ENCODE measurements at places on chromosomes 1 and 21.

DNA sequence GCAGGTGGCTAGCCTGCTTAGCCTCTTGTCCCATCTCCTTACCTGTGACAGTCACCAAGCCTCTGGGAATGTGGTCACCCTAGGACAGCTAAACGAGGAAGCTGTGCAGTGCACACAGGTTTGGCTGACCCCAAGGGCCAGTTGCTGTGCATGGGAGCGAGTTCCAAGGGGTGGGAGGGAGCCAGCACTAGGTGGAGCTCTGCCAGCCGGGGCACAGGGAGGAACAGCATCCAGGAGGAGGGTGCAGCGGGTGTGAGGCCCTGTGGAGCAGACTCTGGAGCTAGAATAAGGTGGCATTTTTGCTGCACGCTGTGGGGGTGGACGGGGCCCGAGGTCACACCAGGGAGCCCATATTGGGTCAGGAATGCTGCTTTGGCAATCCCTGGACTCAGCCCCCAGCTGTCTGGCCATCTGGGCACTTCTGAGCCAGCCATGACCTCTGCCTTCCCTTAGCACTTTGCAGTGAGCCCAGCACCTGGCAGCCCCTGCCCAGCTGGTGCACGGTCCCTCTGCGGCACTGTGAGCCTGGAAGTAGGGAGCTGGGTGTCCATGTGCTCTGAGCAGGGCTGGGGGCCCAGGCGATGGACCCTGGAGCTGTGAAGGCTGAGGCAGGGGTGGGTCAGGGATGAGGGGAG lies 8.7 kb downstream of the PDXK start:
- DNase-seq = no peak

DNA sequence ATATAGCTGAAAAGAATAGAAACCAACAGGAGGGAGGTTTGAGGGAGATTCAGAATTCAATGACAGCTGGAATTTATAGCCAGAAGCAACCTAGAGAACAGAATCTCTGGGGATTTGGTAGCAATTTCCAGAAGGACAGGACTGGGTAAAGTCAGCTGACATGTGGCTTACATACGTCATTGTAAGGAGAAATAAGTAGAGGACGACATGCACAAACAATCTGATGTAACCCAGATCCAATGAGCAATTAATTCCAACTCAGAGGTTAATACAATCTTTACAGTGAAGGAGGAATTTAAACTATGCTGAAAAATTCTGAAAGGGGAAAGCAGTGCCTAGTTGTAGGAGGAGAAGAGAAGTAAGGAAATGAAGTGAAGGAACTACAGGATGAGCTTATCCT lies 383.9 kb downstream of the PTBP2 start:
- no peak for DNase-seq

GRCh38 chr1:13759072-13759471 lies 59.1 kb downstream of the PRDM2 start:
- DNase-seq = no peak

- DNase-seq = no peak
These were observed 47.0 kb downstream of the F5 start for GRCh38 chr1:169538998-169539871.

DNA sequence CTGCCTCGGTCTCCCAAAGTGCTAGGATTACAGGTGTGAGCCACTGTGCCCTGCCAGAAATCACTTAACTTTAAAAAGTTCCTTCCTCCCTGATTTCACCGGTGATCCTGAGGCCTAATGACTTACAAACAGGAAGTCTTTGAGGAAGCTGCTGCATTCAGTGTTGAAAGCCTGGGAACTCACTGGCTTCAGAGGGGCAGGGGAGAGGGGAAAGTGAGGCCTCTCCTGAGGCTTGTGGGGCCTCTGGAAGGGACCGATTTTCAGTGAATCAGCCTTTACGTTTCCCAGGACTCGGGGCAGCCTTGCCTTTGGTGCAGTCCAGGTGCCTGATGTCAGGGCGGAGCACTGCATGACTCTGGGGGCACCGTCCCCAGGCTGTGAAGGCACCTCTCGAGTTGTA lies 30.1 kb upstream of the ARHGEF10L start:
- DNase-seq = no peak

DNA sequence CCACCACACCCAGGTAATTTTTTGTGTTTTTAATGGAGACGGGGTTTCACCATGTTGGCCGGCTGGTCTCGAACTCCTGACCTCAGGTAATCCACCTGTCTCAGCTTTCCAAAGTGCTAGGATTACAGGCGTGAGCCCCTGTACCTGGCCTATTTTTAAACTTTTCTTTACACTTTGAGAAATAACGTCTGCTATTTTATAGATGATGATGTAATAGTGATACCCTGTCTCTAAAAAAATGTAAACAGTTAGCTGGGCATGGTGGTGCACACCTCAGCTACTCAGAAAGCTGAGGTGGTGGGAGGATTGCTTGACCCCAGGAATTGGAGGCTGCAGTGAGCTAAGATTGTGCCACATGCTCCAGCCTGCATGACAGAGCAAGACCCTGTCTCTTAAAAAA lies 47.9 kb downstream of the RALGPS2 start:
- no peak for DNase-seq

- no peak for DNase-seq
These were observed 1.8 kb downstream of the RGL1 start for GRCh38 chr1:183806675-183807074.

GRCh38 chr1:38246955-38247952 lies 200.7 kb upstream of the POU3F1 start:
- peak; percentile 70 for DNase-seq

GRCh38 chr1:245742896-245743295 lies 588.1 kb downstream of the KIF26B start:
- DNase-seq = no peak

- no peak for DNase-seq
These were observed 36.3 kb downstream of the NRDC start for GRCh38 chr1:51842261-51842660.

GRCh38 chr21:33587792-33588484 lies 546 bp downstream of the DONSON start:
- DNase-seq = peak; percentile 59

- DNase-seq = no peak
These were observed 70.0 kb downstream of the BCAR3 start for GRCh38 chr1:93611668-93612067.

DNA sequence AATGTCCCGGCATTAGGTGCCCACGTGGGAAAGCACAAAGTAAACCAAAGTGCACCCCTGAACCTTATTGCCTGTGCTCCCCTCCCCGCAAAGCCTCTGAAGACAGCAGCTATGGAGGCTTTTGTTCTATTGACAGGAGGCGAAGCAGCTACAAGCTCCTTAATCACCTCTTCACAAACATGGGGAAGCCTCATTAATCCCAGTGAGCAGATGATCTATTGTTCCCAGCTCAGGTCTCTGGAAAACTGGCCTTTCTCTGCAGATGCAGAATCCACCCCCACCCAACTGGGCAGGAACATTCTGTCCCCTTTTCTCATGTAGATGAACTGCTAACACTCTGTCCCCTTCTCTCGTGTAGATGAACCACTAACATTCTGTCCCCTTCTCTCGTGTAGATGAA lies 190.5 kb upstream of the CSF3R start:
- DNase-seq = peak; percentile 58

GRCh38 chr1:210500831-210501230 lies 172.1 kb downstream of the HHAT start:
- no peak for DNase-seq

- no peak for DNase-seq
These were observed 40.8 kb downstream of the CDK18 start for GRCh38 chr1:205545001-205545919.

GRCh38 chr1:24236789-24237371 lies 49.8 kb upstream of the IFNLR1 start:
- DNase-seq = no peak

DNA sequence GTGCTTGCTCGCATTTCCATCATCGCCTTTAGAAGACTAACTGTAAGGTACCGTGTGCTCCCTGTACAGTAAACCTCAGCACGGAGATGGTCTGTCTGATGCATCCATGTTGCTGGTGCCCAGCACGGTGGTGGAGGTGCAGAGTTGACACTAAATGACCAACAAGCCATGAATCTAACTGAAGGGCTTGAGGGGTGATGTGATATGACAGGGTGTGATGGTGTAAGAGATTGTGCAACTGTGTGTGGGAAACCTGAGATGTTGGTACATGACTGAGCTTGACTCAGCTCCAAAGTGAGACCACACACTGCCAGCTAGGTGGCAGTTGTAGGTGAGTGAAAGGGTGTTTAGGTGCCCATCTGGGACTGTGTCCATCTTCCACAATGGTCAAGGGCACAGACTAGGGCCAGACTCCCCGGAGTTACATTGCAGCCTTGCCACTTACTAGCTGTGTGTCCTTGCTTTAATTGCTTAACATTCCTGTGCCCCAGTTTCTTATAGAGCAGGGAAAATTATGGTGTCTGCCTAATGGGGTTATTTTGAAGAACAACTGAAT lies 21.4 kb downstream of the SLC2A1 start:
- no peak for DNase-seq

DNA sequence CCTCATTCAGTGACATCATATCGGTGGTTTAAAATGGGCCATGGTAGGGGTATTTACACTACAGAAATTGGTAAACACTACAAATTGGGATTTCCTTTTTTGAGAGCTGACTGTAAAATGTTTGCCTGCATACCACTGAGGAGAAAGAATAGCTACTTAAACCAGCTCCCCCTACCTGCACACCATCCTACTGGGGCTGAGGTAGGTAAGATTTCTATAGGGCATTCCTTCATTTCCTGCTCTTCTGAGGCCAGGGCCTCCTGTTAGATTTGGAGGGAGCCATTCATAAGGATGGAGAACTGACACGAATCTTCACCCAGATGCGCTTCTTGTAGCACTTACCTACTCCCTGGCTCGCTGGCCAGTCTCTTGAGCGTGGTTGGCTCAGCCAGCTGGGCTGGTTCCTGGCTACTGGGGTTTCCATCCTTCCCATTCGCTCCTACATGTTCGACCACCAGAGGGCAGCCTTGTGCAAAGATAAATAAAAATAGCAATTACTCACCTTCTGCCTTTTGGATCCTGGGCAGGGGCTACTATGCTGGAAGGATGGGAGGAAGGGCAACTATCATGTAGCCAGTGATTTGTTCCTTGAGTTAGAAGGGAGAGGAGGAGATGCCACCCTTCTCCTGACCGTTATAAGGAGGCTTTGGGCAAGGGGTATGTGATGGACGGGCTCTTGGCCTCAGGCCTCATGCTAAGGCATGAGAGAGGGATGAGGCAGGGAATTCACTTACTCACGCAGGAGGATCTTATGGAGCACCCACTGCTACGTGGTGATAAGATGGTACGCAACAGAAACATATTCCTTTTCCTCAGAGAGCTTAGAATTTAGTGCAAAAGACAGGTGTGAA lies 10.7 kb downstream of the OPTC start:
- peak; percentile 89 for DNase-seq

DNA sequence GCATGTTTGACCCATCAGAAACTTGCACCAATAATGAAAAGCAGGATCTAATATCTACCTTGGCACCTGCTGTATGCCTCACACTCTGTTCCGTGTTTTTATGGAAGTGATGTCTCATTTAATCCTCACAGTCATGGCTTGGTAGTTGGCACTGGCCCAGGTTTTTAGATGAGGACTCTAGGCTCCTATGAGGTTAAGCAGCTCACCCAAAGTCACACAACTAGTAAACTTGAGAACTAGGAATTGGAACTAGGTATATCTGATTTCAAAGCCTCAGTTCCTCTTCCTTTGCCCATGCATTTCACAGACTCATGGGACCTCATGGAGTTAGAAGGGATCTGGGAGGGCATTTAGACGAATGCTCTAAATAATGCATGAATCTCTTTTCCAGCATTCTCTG lies 21.3 kb upstream of the TARBP1 start:
- DNase-seq = no peak

- DNase-seq = no peak
These were observed 64.8 kb upstream of the GALNT2 start for GRCh38 chr1:230002164-230002803.

GRCh38 chr1:51270751-51271150 lies 34.7 kb downstream of the RNF11 start:
- DNase-seq = no peak

DNA sequence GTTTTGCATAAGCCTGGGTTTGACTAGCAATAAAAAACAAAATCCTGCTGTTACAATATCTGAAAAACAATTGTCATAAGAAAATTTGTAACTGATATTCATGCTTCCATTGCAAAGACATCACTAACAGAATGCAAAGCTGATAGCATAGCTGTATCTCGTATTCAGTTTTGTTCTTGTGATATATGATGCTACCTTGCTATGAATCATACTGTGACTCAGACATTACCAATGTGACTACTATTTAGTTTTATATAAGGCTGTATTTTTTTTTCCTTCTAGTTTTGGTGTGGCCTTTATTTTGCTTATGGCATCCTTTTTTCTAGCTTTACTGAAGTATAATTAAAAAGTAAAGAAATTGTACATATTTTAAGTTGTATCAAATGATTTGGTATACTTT lies 1381.8 kb downstream of the MRPL39 start:
- no peak for DNase-seq

GRCh38 chr1:70220517-70221237 lies 503 bp upstream of the SRSF11 start:
- no peak for DNase-seq

DNA sequence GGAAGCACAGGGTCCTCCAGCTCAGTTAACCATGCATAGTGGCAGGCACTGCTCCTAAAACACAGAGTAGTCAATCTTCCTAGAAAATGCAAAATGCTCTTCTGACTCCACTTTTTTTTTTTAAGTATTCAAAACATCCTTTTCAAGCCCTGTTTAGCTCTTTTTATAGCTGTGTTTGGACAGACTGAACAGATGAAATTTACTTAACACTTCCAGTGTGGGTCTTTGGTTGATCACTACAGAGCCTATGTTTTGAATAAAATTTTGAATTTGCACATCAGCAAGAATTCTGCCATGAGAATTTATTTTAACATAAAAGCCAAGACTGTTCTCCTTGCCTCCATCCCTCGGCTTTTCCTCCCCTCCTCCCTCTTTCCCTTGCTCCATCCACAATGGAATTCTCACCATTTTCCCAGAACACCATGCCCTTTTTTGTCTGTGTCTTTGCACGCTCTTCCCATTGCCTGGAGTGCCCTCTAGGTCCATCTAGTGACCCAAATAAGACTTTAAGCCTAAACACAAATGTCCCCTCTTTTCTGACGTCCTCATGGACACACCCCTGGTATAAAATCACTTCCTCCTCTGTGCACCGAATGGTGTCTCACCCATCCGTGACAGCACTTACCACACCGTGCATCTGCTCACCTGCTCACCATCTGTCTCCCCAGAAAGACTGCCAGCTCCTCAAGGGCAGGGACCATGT lies 24.0 kb upstream of the CPT2 start:
- DNase-seq = no peak

DNA sequence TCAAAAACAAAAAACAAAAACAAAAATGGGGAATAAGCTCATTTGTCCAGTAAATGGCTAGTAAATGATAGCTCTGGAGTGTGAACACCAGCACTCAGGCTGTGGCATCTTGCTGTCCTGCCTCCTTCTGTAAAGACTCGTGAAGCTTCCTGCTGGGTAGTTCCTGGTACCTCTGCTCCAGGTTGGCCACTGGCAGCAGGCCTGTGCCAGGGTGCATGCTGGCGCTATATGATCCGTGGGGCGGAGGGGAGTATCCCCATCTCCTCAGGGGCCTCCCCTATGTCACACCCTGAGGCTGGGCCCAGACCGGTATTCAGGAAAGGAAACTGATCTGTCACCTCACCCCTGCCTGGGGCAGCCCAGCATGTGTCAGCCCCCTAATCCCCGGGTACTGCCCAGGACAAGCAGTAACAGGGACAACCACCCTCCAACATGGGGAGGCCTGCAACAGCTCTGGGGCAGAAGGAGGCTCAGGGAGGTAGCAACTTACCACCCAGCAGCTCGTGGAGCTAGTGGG lies 14.1 kb downstream of the ALPL start:
- DNase-seq = no peak

All from HAP-1 (cell line).